ENCODE measurements at places on chromosomes 1 and 21.

GRCh38 chr1:192918259-192918658 lies 109.4 kb downstream of the RGS2 start:
- no peak for DNase-seq

DNA sequence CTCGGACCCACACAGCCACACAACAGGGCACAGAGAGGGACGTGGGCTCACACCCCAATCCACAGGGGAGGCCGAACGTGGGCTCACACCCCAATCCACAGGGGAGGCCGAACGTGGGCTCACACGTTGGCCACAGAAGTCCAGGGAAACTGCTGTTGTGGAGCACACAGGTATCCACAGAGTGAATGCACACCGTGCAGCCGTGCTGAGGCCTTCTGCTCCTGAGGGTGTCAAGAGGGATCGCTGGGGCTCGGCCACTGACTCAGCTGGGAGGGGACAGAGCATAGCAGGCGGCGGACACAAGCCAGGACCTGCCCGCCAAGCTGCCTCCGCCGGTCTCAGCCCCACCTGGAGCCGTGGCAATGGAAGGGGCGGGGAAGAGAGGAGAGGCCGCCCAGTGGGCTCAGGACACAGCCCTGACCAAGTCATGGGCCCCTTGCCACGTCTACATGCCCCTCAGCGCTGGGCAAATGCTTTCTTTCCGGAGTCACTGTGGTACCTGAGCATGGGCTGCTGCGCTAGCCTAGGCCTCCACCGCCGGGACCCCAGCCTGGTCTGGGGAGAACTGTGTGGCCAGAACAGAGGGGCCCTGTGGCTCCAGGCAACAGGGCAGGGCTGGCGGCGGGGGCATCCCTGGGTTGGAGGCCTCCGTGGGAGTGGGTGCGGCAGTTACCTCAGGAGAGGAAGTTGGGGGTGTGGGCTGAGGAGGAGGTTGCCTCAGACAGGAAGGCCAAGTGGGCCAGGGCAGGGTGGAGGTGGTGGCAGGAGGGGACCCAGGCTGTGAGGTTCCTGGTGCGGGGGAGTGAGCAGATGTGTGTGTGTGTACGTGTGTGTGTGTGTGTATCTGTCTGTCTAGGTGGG lies 1.2 kb downstream of the SYTL1 start:
- peak; percentile 79 for DNase-seq

- DNase-seq, result no peak
Measured at GRCh38 chr1:192559115-192560006, 16.2 kb upstream of the RGS1 start.

GRCh38 chr1:56330391-56331026 lies 248.9 kb downstream of the PLPP3 start:
- no peak for DNase-seq

DNA sequence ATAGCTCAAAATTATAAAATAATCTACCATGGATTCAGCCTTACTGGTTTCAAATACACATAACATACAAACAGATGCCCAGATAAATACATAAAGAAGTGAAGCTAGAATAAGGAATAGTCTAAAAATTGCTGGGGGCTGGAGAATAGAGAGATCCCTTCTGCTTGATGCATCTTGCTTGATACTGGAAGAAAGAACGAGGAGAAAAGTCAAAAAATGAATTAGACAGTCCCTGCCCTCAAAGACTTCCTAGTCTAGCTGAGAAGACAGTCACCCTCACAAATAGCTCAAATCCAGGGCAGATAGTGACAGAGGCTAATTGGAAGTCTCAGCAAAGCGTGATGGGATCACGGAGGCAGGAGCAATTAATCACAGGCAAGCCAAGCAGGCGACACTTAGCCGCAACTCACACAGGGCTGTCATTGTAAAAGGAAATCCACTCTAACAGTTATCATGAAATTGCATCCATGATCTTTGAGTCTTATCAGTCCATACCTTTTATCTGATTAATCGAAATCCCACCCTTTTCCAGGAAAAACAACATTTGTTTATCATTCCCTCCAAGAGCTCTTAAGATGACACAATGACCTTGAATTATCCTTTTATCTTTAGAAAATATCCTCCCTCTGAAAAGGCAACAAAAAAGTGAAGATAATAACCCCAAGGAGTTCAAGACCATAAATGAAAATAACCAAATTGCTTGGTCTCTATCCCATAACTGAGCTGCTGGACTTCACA lies 59.7 kb upstream of the TIAM1 start:
- no peak for DNase-seq

GRCh38 chr1:47222476-47222875 lies 9.5 kb downstream of the TAL1 start:
- DNase-seq, result no peak

- DNase-seq, result no peak
Measured at GRCh38 chr1:87279966-87280535, 48.6 kb upstream of the LMO4 start.

- DNase-seq, result no peak
Measured at GRCh38 chr1:67988066-67988465, 62.4 kb downstream of the DIRAS3 start.

- no peak for DNase-seq
Measured at GRCh38 chr1:111236806-111237205, 9.3 kb downstream of the CHI3L2 start.

DNA sequence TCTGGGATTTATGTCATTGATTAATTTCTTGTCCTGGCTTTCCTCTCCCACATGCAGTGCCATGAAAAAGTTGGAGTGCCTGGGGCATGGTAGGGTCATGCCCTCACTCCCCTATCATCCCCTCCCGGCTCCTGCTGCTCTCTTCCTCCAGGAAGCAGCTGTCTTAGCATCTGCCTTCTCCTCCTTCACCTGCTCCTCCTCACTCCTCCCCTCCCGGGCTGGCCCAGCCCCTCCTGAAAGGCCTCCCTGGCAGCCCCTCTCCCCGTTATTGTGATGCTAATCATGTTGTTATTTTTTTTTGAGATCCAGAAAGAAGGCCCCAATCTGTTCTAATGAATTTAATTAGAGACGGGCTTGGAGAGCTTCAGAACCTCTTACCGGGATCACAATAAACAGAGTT lies 36.3 kb upstream of the NFASC start:
- no peak for DNase-seq

DNA sequence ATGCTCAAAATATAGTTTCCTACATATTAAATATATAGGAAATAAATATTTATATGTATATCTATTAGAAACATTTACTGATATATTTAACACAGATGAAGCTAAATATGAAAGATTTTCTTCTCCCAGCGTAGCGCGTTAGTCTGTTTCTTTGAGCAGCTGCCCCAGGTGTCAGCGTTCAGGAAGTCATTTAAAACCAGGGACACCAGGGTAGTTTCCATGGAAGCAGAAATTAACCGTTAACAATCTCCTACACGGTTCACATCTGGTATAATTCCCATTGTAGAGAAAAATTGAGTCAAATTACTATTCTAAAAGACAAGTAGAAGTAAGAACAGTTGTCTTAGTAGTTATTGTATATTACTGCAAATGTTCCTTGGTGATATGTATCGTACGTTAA lies 1443.7 kb downstream of the MRPL39 start:
- no peak for DNase-seq

DNA sequence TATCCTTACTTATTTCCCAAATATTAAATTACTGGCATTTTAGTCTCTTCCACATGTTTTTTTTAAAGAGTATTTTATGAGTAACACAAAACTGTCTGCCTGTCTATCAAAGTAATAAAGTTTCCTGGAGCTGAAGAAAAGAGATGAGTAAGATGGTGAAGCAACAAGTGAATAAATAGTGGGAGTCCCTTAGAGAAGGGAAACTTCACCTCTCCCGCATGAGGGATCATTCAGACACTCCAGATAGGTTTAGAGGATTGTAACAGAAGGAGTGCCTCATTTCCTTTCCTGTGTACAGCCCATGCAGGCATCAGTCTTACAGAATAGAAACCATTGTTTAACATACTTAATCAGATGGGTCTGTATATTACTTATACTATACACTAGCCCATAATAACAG lies 205.7 kb downstream of the USP25 start:
- DNase-seq, result no peak

- DNase-seq, result no peak
Measured at GRCh38 chr1:88737338-88737927, 53.4 kb downstream of the PKN2 start.

DNA sequence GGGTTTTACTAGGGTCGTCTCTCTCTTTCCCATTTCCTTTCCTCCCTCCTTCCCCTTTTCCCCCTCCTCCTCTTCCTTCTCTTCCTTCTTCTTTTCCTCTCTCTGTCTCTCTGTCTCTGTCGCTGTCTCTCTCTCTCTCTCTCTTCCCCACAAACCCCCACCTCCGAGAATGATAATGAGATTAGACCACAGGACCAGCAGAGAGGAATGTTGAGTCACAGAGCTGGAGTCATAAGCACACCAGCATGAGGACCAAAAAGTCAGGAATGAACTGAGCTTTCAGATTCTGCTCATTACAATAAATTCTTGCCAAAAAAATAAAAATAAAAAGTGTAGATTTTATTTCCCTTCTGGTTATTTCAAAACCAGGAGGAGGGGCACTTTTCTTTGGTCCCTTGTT lies 377.4 kb downstream of the LTN1 start:
- DNase-seq, result no peak

DNA sequence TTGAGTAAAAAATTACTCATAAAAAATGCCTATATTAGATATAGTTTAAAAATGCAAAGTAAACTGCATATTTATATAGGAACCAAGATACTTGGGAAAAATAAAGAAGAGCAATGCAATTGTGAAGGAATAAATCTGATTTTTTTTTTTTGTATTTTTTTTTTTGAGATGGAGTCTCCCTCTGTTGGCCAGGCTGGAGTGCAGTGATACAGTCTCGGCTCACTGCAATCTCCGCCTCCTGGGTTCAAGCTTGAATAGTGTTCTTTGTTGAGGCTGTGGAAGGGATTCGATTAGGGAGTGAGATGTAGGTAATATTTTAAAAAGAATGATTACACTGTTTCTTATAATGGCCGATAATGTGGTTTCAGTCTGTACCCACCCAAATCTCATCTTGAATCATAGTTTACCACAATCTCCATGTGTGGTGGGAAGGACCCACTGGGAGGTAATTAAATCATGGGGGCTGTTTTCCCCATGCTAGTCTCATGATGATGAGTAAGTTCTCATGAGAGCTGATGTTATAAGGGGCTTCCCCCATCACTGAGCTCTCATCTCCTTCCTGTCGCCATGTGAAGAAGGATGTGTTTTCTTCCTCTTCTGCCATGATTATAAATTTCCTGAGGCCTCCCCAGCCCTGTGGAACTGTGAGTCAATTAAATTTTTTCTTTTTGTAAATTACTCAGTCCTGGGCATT lies 1765.9 kb downstream of the PLA2G4A start:
- no peak for DNase-seq

- DNase-seq, result no peak
Measured at GRCh38 chr1:194341587-194341986, 1155.2 kb upstream of the B3GALT2 start.

- no peak for DNase-seq
Measured at GRCh38 chr1:221444346-221444745, 297.5 kb downstream of the DUSP10 start.

DNA sequence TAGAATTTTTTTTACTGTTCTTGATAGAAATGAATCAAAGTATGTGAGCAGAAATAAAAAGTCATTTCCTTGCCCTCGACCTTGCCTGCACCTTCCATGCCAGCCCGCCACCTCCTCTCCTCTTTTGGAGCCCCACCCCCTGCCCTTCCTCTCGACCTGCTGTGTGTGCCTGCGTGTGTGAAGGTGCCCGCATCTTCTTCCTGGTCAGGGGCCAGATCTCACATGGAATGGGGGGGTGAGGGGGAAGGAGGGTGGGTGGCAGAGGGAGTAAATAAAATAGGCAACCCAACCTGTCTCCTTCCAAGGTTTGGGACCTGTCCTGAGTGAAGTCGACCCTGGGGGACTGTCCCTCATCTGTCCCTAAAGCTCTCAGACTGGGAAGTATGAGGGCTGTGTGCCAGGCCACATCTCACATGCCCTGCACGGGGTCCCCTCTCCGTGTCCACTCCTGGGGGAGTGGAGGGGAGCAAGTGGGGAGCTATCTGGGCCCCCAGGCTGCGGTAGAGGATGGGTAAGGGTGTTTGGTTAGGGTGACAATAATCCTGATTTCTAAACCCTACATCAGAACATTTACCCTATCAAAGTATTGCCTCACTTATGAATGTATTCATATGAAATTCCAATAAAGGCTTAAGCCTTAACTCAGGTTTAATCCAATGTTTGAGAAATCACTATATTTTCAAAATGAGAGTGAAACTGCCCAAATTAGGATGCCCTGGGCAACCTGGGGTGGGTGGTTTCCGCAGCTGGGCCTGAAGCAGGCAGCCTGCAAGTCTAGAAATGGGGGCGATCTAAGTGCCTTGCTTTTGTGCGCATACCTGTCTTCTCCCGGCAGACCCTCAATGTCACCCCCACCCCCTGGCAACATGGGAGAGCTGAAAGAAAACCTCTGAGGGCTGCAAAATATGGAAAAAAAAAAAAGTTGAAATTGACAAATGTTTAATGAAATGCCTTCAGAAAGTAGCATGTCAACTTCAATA lies 15.4 kb downstream of the AMPD2 start:
- DNase-seq, result no peak

DNA sequence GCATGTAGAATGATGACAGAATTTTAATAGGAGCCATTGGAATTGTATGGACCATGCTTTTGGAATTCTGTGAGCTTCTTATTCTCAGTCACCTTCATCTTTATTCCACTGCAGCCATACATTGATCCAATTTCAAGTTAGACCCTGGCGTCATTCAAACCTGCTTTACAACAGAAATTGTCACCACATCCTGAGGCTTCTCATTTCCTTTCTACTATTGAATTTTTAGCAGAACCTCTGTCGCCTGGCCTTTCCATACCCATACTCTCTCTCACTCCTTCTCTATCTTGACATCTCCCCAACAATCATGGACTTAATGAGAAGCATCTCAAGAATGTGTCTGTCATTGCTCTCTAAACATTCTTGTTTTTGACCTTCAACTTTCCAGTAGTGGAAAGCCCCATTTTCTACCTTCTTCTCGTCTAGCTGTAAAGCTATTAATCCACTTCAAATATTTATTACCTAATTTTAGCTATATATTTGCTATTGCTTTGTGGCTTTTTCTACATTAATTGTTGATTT lies 74.1 kb downstream of the CRB1 start:
- no peak for DNase-seq

DNA sequence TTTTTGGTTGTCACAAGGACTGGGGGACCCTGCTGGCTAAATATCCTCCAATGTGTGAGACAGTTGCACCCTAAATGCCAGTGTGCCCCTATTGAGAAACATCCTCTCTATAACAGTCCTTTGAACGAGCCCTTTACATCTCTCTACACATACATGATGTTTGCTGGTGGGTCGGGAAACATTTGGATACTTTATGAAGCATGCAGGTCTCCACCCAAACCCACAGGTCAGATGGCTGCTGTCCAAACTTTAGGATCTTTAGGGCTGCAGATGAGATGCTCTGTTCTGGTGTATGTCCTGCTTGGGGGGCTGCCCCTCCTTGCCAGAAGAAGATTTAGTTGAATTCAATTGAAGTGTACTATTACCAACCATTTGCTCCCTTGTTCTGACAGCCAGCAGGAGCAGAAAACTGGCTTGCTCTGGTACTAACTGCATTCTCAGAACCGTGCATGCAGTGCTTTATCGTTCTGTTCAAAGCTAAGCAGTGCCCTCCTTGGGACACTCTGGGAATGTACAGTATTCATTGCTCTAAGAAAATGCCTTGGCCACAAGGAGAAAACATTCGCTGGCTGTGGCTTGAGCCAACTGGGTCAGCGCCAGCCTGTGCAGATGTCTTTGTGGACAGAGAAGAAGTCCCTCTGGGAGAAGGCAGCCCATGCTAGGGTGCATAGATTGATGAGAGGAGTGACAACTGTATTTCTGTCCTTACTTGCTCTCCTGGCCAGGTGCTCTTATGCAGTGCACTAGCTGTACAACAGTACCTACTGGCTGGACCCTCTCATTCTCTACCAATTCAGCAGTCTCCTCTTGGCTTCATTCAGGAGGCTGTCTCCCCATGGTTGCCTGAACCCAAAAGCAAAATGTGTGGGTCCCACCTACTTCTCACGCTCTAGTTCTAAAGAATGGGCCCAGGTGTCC lies 61.4 kb upstream of the DIRAS3 start:
- peak; percentile 72 for DNase-seq
